ENCODE measurements at places on chromosomes 16 and 17. TPM values are rescaled to one million over a fixed set of nuclear protein-coding genes. Genes with fewer than 3 reads are reported as not detected.
A peak's percentile ranks its signal among the peaks of the same experiment; 100 is the strongest.

DNA sequence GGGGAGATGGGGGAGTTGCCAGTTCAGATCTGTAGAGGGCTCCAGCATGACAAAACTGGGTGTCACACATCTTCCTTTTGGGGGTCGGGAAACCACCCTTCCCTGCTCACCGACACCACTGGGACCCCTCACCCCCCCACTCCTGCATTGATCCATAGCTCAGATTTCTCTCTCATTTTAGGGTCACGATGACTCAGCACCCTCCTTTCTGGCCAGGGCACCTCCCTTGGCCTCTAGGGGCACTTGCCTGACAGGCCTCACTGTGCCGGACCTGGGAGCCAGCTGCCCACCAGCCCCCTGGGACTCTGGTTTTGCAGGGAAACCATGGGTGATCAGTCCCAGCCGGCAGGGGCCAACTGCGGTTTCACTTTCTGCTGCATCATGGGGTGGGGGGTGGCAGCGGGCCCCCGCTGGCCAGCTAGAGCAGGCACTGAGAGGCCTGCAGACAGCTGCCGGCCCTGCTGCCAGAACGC is 239.4 kb downstream of the MRTFB start:
- no peaks in the 10 kb centered on the region for H3K27me3 ChIP-seq
- H3K27ac ChIP-seq: peak overlapping the region; percentile 45
- peak; percentile 64 for DNase-seq
- peaks cover 26% of the 10 kb centered on the region for H3K4me1 ChIP-seq
- no peaks in the 10 kb centered on the region for H3K36me3 ChIP-seq

DNA sequence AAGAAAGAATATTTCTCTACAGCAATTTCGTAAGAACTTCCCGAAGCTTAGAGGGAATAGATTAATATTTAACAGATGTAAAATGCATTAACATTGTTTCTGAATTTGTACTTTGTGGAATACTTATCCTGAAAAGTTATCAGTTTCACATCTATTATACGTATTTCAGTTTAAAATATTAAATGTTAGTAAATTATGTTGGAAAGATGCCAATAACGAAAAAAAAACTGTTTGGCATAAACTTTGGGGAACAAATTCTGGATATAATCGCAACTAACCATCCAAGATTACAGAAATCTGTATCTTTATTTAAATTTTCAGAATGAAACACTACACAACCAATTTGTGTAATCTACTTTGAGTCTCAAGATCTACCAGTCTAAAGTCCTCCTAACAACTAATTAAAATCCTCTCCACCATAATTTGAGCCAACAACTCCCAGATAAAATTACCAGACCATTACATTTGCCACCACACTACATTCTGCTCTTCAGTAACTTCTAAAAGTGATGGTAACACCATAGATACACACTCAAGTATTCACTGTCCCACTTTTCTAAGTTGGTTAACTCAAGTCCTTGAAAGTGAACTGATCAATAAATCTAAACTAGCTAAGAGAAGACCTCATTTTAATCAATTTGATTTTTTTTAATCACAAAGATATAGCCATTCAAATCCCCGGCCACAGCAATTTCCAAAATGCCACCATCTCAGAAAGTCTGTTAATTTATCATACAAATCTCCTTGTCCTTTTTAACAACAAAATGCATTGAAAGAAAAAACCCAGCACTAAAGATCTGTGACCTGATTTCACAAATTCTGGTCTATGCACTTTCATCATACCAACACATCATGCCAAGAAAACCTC is 2.0 kb downstream of the SIAH1 start:
- H3K27me3 ChIP-seq: no peaks in the 10 kb centered on the region
- peaks cover 2% of the 10 kb centered on the region for H3K4me1 ChIP-seq
- H3K36me3 ChIP-seq: no peaks in the 10 kb centered on the region
- peak overlapping the region; percentile 64 for H3K27ac ChIP-seq
- DNase-seq: no peak
- peak overlapping the region; percentile 84 for H3K4me3 ChIP-seq

GRCh38 chr16:84062734-84063640 is 20.4 kb upstream of the SLC38A8 start:
- H3K4me3 ChIP-seq: no peak overlapping the region
- peak; percentile 73 for DNase-seq
- H3K36me3 ChIP-seq: peaks cover 13% of the 10 kb centered on the region
- H3K27ac ChIP-seq: no peak overlapping the region

DNA sequence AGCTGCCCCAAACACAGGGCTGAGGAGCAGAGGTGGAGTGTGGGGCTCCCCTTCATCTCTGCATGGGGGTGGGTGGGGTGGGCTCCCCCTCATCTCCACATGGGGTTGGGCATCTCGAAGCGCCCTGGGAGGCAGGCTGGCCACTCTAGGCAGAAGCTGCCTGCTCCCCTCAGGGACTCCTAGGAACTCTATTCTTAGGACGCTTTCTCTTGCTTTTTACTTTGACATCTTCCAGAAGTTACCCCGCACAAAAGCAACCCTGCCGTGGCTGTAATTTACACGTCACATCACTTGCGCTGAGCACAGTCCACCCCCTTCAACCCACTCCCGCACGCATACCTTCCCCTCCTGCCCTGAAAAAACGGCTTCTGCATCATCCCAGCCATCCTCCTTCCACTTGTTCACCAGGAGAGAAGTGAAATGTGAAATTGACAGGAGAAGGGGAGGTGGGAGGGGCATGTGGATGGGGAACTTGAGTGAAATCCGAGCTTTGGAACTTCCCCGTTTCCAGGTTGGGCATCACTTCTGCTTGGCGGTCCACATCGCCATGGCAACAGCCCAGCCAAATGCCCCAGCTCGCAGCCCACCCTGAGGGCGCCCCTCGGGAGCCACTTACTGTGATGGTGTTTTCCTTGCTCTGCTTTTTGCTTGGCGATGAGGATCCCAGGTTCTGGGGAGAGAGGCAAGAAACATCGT is 53.7 kb upstream of the RCVRN start:
- H3K36me3 ChIP-seq: no peaks in the 10 kb centered on the region
- no peaks in the 10 kb centered on the region for H3K4me1 ChIP-seq
- no peak for DNase-seq
- H3K27me3 ChIP-seq: no peaks in the 10 kb centered on the region
- no peak overlapping the region for H3K4me3 ChIP-seq
- H3K27ac ChIP-seq: no peak overlapping the region

DNA sequence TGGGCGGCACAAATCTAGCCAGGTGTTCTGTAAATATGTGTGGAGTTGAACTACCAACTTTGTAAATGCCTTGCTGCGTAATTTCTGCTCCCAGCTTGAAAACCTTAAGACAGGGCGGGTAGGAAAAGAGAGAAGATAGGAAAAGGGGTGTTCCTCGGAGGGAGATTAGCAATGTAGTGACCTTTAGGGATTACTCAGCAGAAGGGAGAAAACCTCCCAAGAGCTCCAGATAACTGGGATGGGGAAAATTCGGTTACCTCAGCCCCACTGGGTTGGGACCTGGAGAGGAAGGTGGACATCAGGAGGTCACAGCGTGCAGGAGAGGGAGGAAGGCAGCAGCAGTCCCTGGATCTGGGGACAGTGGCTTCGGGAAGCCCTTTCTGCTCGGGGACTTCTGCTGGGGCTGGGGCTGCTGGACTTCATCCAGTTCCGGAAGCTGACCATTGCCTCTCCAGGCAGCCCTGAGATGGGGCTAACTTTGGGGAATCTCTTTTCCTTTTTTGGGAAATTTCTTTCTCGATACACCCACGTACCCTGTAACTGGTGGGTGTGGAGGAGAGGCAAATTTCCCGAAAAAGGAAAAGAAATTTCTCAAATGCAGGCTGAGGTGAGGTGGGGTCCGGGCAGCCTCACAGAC is 39.2 kb downstream of the MPRIP start:
- no peaks in the 10 kb centered on the region for H3K27me3 ChIP-seq
- no peak for DNase-seq
- peaks cover 17% of the 10 kb centered on the region for H3K4me1 ChIP-seq
- peaks cover 9% of the 10 kb centered on the region for H3K36me3 ChIP-seq

- peaks cover 13% of the 10 kb centered on the region for H3K4me1 ChIP-seq
- peak overlapping the region; percentile 34 for H3K27ac ChIP-seq
- no peak for DNase-seq
- H3K36me3 ChIP-seq: no peaks in the 10 kb centered on the region
Observed at GRCh38 chr16:55476625-55477533, 2.1 kb upstream of the MMP2 start.

GRCh38 chr16:49483651-49484450 is 110.2 kb downstream of the C16orf78 start:
- no peak for DNase-seq
- no peaks in the 10 kb centered on the region for H3K4me1 ChIP-seq
- no peaks in the 10 kb centered on the region for H3K27me3 ChIP-seq
- H3K4me3 ChIP-seq: no peak overlapping the region

DNA sequence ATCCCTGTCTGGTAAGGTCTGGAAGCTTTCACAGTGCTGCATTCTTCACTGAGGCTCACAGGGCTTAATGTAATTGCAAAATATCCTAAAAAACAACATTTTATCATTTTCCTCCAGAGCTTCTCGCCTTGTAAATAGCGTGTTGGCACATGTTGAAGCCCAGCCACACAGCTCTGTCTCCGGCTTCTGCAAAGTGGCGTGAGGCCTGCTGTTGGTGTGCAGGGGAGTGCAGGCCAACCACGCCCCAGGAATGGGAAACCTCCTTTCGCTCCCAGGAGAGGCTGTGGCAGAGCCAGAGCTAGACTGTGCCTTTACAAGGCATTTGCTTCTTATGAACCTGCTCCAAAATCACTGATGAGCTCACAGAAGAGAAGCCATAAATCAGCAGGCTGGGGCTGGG is 248.2 kb upstream of the MAF start:
- no peaks in the 10 kb centered on the region for H3K4me1 ChIP-seq
- no peak overlapping the region for H3K4me3 ChIP-seq
- H3K36me3 ChIP-seq: no peaks in the 10 kb centered on the region
- DNase-seq: no peak
- H3K27ac ChIP-seq: no peak overlapping the region

DNA sequence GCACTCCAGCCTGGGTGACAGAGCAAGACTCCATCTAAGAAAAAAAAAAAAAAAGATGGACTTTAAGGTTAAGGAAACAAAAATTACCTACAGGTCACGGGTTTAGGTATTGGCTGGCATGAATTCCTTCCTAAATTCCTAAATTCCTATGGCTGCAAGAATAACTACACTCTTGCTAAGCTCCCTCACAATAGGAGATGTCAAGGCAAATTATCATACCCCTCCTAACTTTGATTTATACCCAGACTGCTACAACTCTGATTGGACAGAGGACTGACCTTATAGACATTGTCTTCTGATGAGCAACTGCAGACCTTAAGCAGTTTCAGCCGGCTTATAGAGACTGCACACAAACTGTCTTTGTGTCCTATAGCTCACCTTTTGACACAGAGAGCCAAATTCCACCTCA is 25.1 kb upstream of the TMC7 start:
- no peak overlapping the region for H3K4me3 ChIP-seq
- no peak overlapping the region for H3K27ac ChIP-seq
- H3K27me3 ChIP-seq: no peaks in the 10 kb centered on the region
- no peaks in the 10 kb centered on the region for H3K4me1 ChIP-seq
- no peaks in the 10 kb centered on the region for H3K36me3 ChIP-seq

- no peaks in the 10 kb centered on the region for H3K27me3 ChIP-seq
- H3K27ac ChIP-seq: no peak overlapping the region
- H3K4me3 ChIP-seq: no peak overlapping the region
- H3K36me3 ChIP-seq: no peaks in the 10 kb centered on the region
Observed at GRCh38 chr16:12547608-12547922, 256.1 kb downstream of the CPPED1 start.

DNA sequence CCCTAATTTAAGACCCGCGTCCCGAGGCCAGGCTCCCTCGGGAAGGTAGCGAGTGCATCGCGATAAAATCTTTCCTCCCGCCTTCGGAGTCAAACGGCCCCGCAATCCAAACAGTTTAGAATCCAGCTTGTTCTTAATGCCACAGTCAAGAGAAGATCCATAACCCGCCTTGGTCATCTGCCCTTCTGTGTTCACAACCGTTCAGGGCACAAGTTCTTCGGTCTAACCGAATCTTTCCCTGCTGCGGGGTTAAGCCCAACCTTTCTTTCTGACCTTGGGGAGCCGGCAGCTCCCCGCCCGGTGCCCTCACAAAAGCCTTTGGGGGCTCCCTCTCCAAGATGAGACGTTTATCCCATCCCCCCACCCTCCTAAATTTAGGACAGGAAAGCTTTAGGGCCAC is 30.3 kb downstream of the CPSF4L start:
- peak overlapping the region; percentile 88 for H3K4me3 ChIP-seq
- peak; percentile 28 for DNase-seq
- peaks cover 17% of the 10 kb centered on the region for H3K4me1 ChIP-seq
- H3K27me3 ChIP-seq: no peaks in the 10 kb centered on the region

DNA sequence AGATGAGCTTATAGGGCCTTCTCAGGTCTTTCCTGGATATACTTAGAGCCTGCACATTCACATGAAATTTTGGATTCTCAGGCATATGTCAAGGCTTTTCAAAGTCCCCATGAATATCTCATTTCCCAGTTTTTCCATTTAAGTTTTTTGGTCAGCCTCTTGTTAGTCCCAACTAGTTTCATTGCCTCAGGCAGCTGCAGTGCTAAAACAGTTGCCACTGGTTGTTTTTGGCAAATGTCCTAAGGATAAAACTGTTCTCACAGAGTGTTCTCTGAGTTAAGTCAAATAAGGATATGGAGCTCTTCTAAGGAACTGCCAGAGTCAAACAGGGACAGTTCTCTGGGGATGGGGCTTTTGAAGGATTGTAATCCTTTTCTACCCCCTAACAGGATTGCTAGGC is 39.9 kb upstream of the ABCC11 start:
- no peak overlapping the region for H3K4me3 ChIP-seq
- peaks cover 3% of the 10 kb centered on the region for H3K36me3 ChIP-seq
- H3K27me3 ChIP-seq: no peaks in the 10 kb centered on the region
- H3K27ac ChIP-seq: no peak overlapping the region
- no peaks in the 10 kb centered on the region for H3K4me1 ChIP-seq

DNA sequence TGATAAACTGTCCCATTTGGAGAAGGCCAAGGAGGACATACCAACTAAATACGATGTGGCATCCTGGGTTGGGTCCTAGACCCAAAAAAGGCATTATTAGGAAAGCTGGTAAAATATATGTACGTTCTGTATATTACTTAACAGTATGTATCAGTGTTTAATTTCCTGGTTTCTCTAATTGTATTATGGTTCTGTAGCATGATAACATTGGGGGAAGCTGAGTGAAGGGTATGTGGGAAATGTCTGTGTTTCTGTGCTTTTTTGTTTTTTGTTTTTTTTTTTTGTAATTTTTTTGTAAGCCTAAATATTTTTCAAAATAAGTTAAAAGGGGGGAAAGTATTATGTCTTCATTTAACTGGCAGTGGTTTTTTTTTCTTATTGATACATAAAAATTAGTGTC is 21.5 kb upstream of the NDRG4 start:
- no peak for DNase-seq
- no peak overlapping the region for H3K27ac ChIP-seq
- no peak overlapping the region for H3K4me3 ChIP-seq
- no peaks in the 10 kb centered on the region for H3K27me3 ChIP-seq
- H3K36me3 ChIP-seq: no peaks in the 10 kb centered on the region

GRCh38 chr16:7834771-7835431 is 502.3 kb downstream of the RBFOX1 start:
- H3K27me3 ChIP-seq: no peaks in the 10 kb centered on the region
- no peak overlapping the region for H3K27ac ChIP-seq
- H3K4me1 ChIP-seq: no peaks in the 10 kb centered on the region
- H3K4me3 ChIP-seq: no peak overlapping the region

PRCD gene
- 4.3 TPM for total RNA-seq

PTX4 gene
- total RNA-seq: not detected

ITGA2B gene
- total RNA-seq: 0.26 TPM

All from fibroblast of lung (primary cell).